ENCODE measurements at places on chromosomes 5 and 9.

DNA sequence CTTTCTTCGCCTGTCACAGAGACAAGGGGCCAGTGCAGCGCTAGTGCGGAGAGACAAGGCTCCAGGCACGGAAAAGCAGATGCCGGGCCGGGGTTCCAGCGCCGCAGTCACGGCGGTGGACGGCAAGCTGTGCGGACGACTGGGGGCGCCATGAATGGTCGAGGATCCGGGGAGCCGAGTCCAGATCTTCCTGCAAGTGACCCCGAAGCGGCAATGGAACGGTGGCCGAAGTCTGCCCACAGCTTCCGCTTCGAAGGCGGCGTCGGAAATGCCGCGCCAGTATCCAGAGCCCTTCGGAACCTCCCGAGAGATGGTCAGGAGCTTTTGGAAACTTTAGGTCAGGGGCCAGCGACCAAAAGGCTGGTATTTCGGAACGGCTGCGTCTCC, 601 bp upstream of the FAF2 start:
- H3K4me1 ChIP-seq: peaks cover 4% of the 10 kb centered on the region
- H3K4me3 ChIP-seq: peak overlapping the region; percentile 56
- peak overlapping the region; percentile 80 for H3K27ac ChIP-seq
- DNase-seq: no peak
- H3K27me3 ChIP-seq: no peaks in the 10 kb centered on the region

DNA sequence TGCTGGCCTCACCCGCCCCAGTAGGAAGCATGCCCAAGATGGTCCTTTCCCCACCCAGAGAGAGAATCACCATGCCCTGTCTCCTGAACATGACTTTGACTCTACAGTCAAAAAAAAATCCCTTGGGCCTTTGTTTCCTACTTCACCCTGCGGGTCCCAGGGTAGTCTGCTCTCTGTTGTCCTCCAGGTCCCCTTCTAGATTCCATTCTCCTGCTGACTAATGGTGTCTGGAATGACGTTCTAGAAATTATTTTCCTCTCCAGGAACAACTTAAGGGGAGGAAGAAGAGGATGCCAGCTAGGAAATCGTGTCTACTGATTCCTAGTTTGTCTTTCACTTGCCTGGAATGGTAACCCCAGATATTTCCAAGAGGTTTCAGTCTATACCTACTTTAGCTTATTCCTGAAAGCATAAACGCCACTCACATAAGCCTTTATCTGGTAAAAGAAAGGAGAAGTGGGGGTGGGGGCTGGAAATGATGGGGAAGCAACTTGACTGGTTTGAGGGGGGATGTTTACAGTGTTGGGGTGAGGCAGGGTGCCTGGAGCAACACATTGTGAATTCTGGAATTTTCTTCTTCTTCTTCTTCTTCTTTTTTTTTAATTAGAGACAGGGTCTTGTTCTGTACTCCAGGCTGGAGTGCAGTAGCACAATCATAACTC, 93.9 kb downstream of the SNX18 start:
- H3K36me3 ChIP-seq: no peaks in the 10 kb centered on the region
- no peak overlapping the region for H3K4me3 ChIP-seq
- DNase-seq: no peak

DNA sequence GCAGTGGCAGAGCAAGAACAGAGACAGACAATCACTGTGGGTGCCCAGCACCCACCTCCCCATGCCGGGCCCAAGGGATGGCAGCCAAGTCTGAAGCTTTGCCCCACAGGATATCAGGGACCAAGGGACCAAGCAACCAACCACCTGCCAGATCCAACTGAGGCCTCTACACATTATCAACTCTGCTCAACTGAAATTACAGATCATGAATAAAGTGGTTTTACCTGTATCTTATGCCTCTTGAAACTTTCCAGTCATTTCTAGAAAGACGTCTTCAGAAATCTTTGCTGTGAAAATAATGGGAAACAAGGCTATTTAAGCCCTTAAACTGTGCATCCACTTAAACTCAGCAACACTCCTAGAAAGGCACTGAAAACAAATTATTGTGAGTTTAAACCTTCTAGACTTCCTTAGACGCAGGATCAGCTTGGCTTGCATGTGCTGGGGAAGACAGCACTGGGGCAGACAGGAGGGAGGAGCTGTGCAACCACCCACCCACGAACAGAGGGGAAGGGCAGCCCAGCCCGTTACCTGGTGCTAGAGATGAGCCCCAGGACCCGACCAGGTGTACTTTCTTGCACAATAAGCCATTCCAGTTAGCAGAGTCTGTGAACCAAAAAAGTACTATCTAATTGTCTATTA, 80.0 kb downstream of the SEMA4D start:
- no peak overlapping the region for H3K27ac ChIP-seq
- no peak for DNase-seq

GRCh38 chr5:111511831-111512374, 432 bp downstream of the STARD4 start:
- H3K27me3 ChIP-seq: no peaks in the 10 kb centered on the region
- H3K4me3 ChIP-seq: peak overlapping the region; percentile 83
- H3K27ac ChIP-seq: peak overlapping the region; percentile 89
- H3K4me1 ChIP-seq: peaks cover 13% of the 10 kb centered on the region
- H3K36me3 ChIP-seq: no peaks in the 10 kb centered on the region

DNA sequence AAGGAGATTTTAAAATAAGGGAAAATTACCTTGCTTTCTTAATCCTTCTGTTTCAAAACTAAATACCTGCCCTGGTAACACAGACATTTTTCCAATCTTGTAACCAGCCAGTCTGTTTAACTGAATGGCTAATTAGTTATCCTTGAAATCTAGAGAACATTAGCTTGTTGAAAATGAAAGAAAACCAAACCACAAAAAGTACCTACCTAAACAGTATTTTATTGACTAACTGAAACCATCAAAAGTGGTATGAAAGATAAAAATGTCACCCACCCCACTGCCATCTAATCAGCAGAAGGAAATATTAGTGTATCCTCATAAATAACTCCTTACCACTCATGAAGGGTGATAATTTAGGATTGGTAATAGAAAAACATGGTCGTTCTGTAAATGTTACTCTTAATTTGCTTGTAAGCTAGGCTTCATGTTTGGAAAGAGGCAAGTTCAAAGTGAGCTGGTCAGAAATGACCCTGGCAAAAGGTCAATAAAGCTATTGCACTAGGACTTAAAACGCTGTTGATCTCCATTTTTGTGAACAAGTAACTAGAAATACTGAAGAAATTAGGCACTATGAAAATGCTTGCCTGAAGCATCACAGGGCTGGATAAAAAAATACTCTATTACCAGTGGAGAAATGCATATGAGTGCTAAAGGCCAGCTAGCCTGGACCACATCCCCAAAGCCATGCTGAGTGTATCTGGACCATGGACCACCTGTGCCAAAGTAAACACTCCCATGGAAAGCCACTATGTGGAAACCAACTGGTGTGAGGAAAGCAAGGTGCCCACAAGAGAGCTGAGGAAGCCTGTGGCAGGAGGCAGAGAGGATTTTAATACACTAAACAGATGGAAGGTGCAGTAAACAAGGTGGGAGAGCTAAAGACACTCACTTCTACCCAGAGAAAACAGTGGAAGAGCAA, 8.4 kb downstream of the SEMA5A start:
- no peaks in the 10 kb centered on the region for H3K27me3 ChIP-seq
- H3K27ac ChIP-seq: no peak overlapping the region
- no peak overlapping the region for H3K4me3 ChIP-seq
- H3K4me1 ChIP-seq: no peaks in the 10 kb centered on the region
- no peaks in the 10 kb centered on the region for H3K36me3 ChIP-seq

- no peak for DNase-seq
- H3K36me3 ChIP-seq: no peaks in the 10 kb centered on the region
- no peaks in the 10 kb centered on the region for H3K27me3 ChIP-seq
- no peak overlapping the region for H3K4me3 ChIP-seq
- no peaks in the 10 kb centered on the region for H3K4me1 ChIP-seq
- H3K27ac ChIP-seq: no peak overlapping the region
These were observed 79.0 kb upstream of the DAP start for GRCh38 chr5:10839916-10840599.

DNA sequence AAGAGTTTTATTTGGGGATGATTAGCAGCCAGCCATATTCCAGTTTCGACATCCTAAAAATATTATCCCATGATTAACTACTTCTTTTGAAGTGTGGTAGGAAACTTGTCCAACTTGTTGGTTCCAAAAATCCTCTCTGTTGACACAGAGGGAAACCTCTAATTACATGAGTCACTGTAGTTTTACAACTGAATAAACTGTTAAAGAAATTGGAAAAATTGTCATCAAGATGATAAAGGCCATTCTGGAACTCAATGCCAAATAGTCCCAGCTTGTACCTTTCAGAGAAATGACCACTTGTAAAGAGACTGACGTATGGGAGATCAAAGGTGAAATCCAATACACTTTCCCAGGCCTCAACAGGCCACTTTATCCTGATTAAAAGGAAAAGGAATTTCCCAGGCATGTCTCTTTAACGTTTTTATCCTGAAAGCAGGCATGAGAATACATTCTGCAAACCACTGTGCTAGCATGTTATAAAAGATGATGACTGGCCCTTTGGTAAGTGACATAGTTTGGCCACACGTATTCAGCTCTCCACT, 261.6 kb downstream of the GLIS3 start:
- no peaks in the 10 kb centered on the region for H3K27me3 ChIP-seq
- no peaks in the 10 kb centered on the region for H3K36me3 ChIP-seq
- H3K4me3 ChIP-seq: no peak overlapping the region
- peak overlapping the region; percentile 9 for H3K27ac ChIP-seq
- peak; percentile 59 for DNase-seq

DNA sequence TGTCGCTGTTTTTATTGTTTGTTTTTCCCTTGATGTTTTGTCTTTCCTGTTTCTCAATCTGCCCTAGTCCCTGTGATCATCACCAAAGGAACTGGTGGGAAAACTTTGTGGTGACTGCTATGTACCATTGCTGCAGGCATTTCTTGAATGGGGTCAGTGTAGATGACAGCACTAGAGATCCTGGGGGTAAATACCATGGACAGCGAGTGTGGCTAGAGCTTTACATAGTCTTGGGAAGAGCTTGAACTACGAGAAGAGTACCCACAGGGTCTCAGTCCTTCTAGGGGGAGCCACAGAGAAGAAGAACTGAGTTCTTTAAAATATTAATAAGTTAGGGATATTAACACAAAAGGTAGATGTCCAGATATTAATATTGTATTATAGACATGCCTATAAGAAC, 138.8 kb downstream of the PAM start:
- H3K27me3 ChIP-seq: no peaks in the 10 kb centered on the region
- no peaks in the 10 kb centered on the region for H3K36me3 ChIP-seq
- H3K4me3 ChIP-seq: no peak overlapping the region
- no peak for DNase-seq
- H3K4me1 ChIP-seq: no peaks in the 10 kb centered on the region

GRCh38 chr5:68432682-68433081, 217.1 kb downstream of the PIK3R1 start:
- H3K27me3 ChIP-seq: no peaks in the 10 kb centered on the region
- H3K36me3 ChIP-seq: no peaks in the 10 kb centered on the region
- peak overlapping the region; percentile 14 for H3K27ac ChIP-seq
- peak; percentile 68 for DNase-seq
- H3K4me1 ChIP-seq: peaks cover 24% of the 10 kb centered on the region

DNA sequence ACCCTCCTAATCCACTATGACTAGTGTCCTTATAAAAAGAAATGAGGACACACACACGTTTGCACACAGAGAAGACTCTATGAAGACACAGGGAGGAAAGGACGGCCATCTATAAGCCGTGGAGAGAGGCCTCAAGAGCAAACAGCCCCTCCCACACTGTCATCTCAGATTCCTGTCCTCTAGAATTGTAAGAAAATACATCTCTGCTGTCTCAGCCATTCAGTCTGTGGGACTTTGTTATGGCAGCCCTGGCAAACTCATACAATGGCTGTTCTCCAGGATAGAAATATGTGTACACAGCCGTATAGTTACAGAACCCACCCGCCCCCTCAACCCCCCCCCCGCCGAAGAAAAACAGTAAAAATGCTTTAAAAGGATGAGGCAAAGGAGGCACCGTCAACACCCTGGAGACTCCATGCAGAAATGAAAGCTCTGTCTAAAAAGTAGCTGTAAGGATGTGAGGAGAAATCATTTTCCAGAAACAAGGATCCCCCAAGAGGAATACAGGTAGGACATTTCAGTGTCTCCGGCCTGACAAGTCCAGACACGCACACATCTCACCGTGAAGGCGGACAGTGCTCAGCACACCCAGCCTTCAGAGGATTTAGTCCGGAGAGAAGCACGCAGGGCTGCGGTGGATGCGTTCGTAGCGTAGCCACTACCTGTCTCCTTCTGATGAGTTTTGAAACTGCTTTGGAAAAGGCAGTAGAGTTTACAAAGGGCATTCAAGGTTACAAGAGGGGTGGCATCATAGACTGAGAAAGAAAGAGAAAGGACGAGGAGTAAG, 110.8 kb upstream of the ERCC6L2 start:
- H3K27me3 ChIP-seq: no peaks in the 10 kb centered on the region
- H3K4me3 ChIP-seq: no peak overlapping the region
- no peaks in the 10 kb centered on the region for H3K4me1 ChIP-seq
- H3K36me3 ChIP-seq: no peaks in the 10 kb centered on the region

DNA sequence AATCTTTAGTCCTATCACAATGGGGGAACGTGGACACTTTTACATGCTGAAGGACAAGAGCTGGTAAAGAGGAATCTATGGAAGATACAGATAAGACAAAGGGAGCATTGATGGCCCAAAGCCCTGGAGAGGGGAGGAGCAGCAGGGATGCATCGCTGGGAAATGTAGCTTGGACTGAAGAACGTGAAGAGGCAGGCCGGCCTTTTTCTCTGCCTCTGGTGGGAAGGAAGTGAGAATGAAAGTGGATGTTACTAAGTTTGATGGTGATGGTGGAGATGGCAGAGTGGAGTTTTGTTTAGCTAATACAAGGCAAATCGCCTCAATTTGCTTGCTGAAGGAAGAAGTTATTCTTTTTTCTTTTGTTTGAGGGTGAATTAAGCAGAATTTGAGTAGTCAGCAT, 124.6 kb upstream of the TAF11L2 start:
- no peaks in the 10 kb centered on the region for H3K4me1 ChIP-seq
- no peak for DNase-seq
- no peaks in the 10 kb centered on the region for H3K36me3 ChIP-seq
- no peaks in the 10 kb centered on the region for H3K27me3 ChIP-seq
- H3K27ac ChIP-seq: no peak overlapping the region

Measured in HCT116 (cell line).